ENCODE measurements at places on chromosomes 4 and X. TPM values are rescaled to one million over a fixed set of nuclear protein-coding genes. Genes with fewer than 3 reads are reported as not detected.

Gene SLC16A2
- 7.3 TPM for total RNA-seq

Gene RAB40A
- total RNA-seq, result 0.19 TPM

Gene SNCA
- 0.96 TPM for total RNA-seq

Gene NUDT10
- total RNA-seq, result 0.85 TPM

Gene DUSP9
- under 0.01 TPM for total RNA-seq

Gene MEPE
- total RNA-seq, result not detected
